Stimulated activated CD8-positive, alpha-beta memory T cell treated with anti-CD3 and anti-CD28 coated beads, Interleukin-4, amount 100 ng/mL, for 1 hour (primary cell): ENCODE measurements at places on chromosomes 4 and X.

DNA sequence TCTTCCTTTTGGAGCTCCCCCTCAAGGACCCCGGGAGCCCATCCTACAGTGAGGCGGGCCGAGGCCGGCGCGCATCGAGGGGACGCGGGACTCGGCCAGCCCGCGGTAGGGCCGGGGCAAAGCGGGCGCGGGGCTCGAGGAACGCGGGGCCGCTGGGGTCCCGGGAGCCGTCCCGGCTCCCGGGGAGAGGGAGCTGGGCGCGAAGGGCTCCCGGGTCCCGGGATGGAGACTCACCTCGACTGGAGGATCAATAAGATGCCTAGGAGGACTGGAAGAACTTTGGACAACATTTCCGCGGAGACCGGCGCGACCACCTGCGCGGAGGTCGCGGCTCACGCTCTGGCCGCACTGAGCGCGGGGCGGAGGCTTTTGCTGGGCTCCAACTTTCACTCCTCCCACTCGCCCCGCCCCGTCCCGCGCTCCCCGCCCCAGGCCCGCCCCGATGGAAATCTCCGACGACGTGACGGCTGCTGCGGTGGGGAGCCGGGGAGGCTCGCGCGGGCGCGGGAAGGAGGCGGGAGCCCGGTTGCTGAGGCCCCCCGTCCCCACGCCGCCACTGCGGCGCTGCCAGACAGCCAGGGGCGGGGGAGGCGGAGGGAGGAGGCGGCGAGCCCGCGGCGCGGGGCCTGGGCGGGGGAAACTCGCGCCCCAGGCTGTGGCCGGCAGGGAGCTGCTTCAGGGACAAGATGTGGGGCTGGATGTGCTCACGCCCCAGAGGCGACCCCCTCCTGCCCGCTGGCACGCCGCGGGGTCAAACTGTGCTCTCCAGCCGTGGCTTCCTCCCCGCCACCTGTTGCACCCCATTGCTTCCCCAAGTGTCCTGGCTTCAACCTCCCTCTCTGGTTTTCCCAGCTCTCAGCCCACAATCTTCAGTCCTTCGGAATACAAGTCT, at the start of gene GABRE:
Gene GABRE, minus strand, starts transcription at position 341 of the 892 bp plus-strand sequence. Its CDS starts 51 bp downstream, at position 290.
- DNase-seq = no peak

DNA sequence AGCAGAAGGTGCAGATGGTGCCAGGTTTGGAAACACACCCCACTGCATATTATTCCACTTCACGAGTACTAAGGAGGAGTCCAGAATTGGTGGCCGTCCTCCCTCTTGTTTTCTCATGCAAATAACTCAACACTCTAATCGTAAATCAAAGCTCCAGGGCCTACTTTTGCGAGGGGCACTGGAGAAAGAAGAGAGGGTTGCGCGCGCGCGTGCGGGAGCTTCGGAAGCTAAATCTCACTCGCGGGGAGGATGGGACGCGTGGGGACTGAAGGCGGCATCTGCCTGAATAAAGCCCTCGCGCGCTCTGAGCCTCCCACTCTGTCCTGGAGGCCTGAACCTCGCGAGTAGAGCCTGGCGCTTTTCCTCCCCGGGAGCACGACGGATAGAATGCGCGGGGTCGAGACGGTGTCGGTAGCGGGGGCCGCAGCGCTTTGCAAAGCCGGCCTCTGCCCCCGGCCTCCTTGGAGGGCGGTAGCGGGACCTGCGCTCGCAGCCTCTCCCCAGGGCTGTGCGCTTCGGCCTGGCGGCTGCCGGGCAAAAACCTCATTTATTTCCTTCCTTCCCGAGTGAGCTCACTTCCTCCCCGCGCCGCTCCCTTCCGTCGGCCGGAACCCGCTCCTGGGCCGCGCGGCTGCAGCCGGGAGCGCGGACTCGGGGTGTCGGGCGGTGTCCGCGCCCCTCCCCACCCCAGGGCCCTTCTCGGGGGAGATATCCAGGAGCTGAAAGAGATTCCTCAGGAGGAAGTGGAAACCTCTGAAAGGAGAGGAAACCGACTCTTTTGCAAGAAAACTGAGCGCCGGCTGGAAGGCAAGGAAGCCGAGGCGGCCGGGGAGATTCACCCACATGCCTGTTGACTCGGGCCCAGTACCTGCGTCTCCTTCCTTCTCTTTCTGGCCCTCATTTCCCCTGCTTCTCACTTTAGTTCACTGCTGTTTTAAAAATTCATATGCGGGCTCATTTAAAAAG, 20.7 kb downstream of the HAND2 start:
- DNase-seq = no peak

DNA sequence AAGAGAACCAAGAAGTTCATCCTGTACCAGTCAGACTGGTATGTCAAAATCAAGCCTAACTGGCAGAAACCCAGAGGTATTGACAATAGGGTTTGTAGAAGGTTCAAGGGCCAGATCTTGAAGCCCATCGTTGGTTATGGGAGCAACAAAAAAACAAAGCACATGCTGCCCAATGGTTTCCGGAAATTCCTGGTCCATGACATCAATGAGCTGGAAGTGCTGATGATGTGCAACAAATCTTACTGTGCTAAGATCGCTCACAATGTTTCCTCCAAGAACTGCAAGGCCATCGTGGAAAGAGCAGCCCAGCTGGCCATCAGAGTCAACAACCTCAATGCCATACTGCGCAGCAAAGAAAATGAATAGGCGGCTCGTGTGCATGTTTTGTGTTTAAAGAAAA, 172.7 kb upstream of the MED14 start:
- no peak for DNase-seq

DNA sequence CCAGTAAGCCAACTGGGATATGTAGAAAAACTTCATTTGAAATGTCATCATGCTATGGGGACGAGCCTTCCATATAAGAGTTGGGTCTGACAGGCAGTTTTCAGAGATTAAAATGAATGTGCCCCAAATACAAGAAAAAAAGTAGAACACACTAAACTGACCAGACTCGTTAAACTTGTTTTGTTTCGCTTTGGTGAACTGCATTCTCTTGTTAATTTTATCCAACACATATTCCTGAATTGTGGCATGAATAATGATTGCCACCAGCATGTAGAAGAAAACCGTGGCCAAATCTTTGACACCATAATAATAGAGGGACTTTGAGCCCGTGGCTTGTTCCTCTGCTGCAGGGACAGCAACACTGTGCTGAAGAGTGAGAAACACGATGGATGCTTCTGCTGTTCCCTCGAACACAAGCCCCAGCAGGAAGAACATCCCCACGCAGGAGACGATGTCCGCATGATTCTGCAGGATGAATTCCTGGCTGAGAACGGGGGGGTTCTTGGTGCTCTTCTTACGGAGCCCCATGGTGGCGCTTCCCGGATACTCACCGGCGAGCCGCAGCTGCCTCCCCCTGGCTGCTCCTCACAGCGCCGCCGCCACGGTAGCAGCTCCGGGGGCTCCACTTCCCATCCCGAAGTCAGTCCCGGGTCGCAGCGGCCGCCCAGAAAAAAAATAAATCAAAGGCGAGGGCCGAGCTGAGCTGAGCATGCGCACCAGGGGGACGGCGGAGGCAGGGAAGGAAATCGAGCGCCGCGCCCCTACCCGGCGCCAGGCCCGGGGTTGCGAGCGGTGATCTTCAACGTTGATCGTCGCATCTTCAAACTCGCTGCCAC, at the start of gene TRAM1L1:
Gene TRAM1L1, minus strand, starts transcription at position 711 of the 836 bp plus-strand sequence. Its CDS starts 183 bp downstream, at position 528.
- DNase-seq = no peak

- no peak for DNase-seq
These were observed 10.2 kb upstream of the TMEM156 start for GRCh38 chr4:39042366-39042765.

- DNase-seq = no peak
These were observed 230.9 kb downstream of the C4orf33 start for GRCh38 chr4:129326571-129327460.

- DNase-seq = no peak
These were observed 533.6 kb upstream of the HTR2C start for GRCh38 chrX:114050075-114050796.

- no peak for DNase-seq
These were observed 40.1 kb downstream of the PRIMPOL start for GRCh38 chr4:184689681-184690080.

DNA sequence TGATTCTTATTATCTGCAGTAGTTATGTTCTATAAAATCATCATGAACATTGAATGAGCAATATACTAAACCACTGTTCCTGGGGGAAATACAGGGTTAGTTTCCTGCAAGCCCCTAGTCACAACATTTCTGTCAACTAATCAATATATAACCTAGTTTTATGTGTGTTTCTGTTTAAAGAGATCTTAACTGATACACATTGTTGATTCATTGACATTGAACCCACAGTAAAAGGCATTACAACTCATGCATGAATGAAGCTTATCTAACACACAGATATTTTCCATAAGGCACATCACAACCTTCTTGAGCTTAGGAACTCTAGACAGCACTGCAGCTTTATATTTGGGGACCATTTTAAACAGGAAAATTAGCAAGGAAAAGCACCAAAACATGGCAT, 134.2 kb downstream of the CAMK2D start:
- no peak for DNase-seq

- DNase-seq = no peak
These were observed 48.5 kb upstream of the PRSS48 start for GRCh38 chr4:151228189-151229119.

DNA sequence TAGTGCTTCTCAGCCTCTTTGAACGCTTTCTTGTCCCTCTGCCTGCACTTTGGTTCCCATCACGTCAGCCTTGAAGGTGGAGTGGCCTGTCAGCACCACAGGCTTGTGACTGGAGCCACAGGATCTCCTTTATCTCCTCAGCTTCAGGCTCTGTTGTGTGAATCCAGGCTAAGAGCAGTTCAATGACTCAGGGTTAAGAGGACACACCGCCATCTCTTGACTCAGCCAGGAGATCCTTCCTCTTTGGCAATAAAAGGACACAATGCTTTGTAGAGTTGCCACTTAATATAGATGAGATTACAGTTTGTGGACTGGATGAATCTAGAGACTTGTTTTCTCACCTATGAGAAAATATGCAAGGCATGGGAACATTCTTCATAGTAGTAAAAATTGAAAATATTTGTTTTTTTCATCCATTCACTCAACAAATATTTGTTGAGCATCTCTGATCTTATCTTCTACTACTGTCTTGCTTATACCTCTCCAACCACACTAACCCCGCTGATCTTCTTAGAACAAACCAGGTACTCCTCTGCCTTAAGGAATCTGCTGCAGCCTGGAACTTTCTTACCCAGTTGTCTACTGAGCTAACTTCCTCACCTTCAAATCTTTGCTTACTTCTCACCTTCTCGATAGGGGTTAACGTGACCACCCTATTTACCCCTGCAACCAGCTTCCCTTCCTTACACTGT, 62.3 kb downstream of the UCHL1 start:
- no peak for DNase-seq

DNA sequence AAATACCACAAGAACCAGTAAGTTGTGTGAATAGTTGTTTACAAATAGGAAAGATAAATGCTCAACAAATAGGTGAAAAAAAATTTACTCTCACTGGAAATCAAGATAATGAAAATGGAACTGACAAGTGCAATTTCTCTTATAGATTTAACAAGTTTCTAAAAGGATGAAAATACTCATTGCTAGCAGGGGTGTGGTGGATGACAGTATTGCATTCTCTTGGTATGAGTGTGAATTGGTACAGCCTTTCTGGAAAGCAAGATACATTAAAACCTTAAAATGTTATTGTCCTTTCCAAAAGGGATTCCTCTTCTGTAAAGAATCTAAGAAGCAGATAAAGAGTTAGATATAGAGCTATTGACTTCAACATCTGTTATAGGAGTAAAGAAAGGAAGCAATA, 240.0 kb upstream of the RPS6KA3 start:
- DNase-seq = no peak

- DNase-seq = no peak
These were observed 152.1 kb upstream of the MED14 start for GRCh38 chrX:40887476-40887875.

DNA sequence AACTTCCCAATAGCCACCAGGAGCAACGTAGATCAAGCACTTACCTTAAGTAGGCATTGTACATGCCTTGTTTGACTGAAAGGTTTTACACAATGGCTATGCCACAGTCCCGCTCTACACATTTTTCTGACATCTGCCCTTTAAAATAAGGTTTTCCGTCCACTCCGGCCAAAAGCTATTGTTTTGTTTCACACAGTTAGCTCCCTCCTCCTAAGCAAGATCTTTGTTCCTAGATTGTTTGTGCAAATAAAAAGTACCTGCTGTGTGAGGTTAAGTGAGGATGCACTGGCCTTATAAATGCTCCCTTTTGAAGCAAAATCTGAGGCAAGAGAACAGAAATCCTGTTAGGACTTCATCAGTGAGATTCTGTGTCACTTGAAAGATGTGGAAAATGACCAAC, 11.8 kb downstream of the SCD5 start:
- DNase-seq = no peak

- DNase-seq = no peak
These were observed 122.2 kb downstream of the ANXA5 start for GRCh38 chr4:121574618-121575017.

DNA sequence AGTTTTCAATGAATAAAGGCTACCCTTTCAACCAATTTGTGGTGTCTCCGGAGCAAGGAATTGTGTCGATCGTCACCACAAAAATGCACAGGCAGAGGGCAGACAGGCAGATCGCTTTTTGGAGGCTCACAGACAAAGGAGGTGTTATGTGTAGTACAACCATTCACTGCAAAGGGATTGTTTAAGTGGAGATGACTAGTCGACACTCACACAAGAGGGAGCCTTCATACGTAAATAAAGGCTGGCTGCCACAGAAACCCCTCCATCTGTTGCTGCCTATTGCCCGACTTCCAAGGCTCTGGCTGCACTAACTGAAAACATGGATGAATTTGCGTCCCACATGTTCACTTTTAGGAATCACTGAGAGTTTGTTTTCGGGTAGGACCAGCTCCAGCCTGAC, 281.1 kb downstream of the NKX6-1 start:
- DNase-seq = no peak

- DNase-seq = no peak
These were observed 176.3 kb upstream of the SLIT2 start for GRCh38 chr4:20075248-20075871.

DNA sequence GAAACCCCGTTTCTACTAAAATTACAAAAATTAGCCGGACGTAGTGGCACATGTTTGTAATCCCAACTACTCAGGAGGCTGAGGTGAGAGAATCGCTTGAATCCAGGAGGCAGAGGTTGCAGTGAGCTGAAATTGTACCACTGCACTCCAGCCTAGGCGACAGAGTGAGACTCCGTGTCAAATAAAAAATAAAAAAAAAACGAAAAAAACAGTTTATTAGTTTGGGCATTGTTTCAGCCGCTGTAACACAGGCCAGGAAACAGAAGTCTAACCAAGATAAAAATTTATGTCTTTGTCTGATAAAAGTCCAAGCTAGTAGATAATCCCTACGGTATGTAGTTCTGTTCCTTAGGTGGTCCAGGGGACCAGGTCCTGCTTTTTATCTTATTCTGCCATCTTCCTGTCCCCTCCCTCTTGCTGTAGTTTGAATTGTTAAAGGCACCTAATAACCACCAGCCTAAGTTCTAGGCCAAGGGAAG, 21.4 kb downstream of the USO1 start:
- DNase-seq = no peak
